MG63 (cell line): ENCODE measurements at places on chromosomes 16 and 17.

GRCh38 chr17:66829386-66829864 is 5.5 kb upstream of the CACNG5 start:
- DNase-seq: peak; percentile 48

DNA sequence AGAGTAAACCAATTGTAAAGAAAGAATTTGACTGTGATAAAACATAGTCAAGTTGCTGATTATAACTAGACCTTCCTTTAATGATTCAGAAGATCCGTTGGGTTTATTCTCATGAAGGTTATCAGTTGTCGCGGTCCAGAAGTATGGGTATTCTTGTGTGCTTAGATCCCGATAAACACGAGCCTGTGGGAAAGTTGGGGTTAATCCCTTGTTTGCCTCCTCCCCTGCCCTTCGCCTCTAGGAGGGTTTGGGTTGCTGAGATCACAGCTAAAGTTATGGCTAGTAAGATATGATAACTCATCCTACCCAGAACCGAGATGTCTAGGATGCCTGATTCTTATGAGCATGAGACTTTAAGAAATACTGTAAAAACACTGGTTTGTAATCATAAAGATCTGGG is 66.8 kb downstream of the GPRC5B start:
- no peak for DNase-seq

GRCh38 chr16:86949116-86949515 is 368.1 kb downstream of the C16orf95 start:
- DNase-seq: no peak

GRCh38 chr17:80475910-80476876 is at the start of gene NPTX1:
NPTX1 (minus strand) TSS chr17:80476607; CDS start chr17:80476446, 161 bp downstream.
- DNase-seq: no peak

- DNase-seq: no peak
Observed at GRCh38 chr16:1981398-1981836, at the start of gene NOXO1. NOXO1 (minus strand) TSS chr16:1981469; CDS start chr16:1981179, 290 bp downstream.

DNA sequence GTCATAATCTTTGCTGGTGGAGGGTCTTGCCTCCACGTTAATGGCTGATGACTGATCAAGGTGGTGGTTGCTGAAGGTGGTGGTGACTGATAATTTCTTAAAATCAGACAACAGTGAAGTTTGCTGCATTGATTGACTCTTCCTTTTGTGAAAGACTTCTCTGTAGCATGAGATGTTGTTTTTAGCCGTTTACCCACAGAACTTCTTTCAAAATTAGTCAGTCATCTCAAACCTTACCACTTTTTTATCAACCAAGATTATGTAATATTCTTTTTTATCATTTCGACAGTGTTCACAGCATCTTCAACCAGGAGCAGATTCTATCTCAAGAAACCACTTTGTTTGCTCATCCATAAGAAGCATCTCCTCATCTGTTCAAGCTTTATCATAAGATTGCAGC is 5.9 kb downstream of the UQCRC2 start:
- DNase-seq: no peak

- DNase-seq: no peak
Observed at GRCh38 chr16:86519007-86519648, 8.8 kb downstream of the FOXF1 start.

DNA sequence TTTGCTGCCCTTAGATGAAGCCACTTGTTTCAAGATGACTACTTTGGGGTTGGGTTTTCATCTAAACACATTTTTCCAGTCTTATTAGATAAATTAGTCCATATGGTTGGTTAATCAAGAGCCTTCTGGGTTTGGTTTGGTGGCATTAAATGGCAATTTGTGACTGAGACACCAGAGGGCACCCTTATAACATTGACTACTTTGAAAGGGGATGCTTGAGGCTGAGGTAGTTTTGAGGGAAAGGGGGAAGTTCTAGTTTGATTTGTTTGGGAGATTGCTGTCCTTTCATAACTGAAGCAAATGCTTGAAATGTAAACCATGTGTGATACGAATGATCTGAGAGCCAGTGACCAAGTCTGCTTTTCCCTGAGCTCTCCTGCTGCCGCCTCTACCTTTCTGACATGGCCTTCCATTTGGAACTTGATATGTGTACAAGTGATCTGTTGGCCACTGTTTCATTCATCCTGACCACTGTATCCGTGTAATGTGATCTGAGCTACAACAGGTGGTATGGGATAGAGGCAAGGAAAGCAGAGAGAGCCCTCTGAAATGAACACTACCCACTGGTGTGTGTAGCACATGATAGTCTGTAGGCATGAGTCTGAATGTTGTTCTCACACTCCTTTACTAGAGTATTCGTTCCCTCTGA is 5.8 kb upstream of the RARA start:
- no peak for DNase-seq

GRCh38 chr16:88601313-88602036 is 31.3 kb downstream of the ZC3H18 start:
- no peak for DNase-seq

- DNase-seq: peak; percentile 48
Observed at GRCh38 chr16:28011971-28012445, 51.5 kb downstream of the GSG1L start.

GRCh38 chr17:82080048-82080788 is 14.6 kb upstream of the DUS1L start:
- DNase-seq: no peak

- DNase-seq: no peak
Observed at GRCh38 chr16:57051696-57052228, 40.6 kb upstream of the CPNE2 start.

DNA sequence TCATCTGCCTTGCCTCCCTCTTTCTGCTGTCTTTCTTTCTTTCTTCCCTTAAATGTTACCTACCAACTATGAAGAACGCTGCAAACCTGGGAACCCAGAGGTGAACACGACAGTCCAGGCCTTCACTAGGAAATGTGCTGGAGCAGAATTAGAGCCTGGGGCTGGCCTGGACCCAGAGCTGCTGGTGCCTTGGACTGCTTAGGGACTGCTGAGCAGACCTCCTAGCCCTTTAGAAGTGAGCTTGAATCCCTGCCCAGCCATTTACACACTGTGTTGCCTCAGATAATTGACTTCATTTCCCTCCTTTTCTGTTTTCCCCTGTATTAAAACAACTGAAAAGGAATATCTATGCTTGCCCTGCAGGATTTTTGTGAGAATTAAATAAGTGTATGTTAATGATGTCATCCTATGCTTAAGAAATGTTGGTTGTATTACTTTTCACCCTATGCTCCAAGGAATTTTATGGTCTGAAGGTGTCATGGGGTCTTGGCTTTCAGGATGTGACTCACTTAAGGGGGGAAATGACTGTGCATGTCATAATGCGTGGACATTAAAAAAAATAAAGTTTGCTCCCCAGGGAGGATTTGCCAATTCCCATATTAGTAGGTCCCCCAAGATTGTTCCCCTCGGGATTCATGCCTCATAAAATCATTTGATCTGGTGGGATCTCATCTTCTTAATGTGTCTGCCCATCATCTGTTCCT is 11.5 kb downstream of the CDH13 start:
- DNase-seq: peak; percentile 19

- no peak for DNase-seq
Observed at GRCh38 chr16:58411736-58412614, 19.7 kb downstream of the GINS3 start.

DNA sequence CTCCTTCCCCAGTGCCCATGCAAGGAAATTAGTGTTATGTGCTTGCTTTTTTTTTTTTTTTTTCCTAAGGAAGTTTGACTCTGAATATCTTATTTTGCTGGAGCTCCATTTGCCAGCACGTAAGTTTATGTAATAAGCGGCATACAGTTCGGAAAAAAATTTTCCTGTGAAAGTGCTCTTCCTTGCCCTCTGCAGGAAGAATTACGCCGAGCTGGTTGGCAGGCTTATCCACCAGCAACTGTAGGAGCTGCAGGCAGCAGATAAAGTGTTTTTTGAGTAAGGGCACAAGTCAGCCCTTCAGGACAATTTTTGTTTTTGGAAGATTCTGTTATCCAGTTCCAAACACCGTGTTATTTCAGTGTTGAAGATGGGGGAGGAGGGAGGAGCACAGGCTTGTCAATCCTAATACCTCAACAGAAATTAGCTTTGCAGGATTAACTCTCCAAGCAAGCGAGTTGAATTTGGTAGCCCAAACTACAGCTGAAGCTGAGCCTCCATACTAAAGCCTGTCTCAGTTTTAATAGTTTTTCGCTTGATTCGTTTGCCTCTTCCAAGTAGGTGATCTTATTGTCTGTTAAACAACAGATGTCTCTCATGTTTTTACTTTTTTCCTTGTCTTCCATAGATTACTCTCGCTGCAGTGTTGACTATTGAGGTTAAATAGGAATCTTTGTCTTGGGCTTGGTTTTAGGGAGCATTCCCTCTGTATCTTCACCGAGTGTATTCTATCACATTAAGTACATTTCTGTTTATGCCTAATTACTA is 1.1 kb downstream of the SPECC1 start:
- DNase-seq: peak; percentile 55

DNA sequence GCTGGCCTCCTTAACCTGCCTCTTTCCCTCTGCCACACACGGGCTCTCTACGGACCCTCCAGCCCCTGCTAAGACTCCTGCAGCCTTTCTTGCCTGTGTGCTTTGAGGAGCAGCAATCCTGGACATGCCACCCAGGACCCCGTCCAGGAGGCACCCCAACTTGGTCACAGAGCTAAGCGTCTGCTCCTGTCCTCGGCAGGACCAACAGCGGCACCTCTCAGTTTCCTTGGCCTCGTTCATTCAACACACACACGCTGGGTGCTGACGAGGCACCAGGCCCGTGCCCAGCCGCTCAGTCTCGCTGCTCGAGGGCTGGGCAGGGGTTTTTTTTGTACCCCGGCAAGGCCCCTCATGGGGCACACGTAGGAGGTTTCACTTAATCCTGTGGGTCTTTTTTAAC is 15.2 kb downstream of the RPH3AL start:
- DNase-seq: no peak

- no peak for DNase-seq
Observed at GRCh38 chr17:81451823-81452222, 56.6 kb downstream of the BAHCC1 start.

DNA sequence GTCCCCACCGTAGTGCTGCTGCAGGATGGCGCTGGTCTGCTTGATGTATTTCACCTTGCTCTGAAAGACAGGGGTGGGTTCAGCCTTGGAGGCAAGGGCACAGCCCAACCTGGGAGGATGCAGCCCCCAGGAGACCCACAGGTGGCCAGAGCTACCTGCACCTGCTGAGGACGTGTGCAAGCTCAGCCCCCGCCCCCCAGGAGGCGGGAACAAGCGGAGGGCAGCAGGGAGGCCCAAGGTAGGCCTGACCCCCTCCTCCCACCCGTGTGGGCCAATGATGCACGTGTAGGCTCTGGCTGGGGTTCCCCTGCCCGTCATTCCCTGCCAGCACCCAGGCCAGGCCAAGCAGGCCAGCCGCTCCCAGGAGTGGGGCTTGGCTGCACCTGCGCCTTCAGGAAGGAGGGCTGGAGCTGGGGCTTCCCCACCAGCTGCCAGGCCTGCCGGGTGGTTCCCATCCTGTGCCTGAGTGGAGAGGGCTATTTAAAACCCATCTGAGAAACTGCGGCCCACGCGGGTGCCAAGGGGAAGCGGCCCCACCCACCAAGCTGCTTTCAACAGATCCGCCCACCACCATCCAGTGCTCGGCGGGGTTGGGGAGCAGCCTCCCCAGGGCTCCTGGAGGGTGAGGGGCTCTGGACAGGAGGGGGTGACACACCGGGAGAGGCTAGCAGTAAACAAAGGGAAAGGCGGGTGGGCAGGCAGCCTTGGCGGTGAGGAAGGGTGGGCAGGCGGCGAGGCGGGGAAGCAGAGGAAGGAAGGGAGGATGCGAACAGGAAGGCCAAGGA is 3.8 kb downstream of the NTHL1 start:
- no peak for DNase-seq

- DNase-seq: peak; percentile 77
Observed at GRCh38 chr17:62109378-62109902, 44.4 kb upstream of the MED13 start.
